ENCODE measurements at places on chromosomes 16 and 17. TPM values are rescaled to one million over a fixed set of nuclear protein-coding genes. Genes with fewer than 3 reads are reported as not detected.

GRCh38 chr17:78680436-78680835, 101.6 kb downstream of the CYTH1 start:
- H3K36me3 ChIP-seq = peaks cover 11% of the 10 kb centered on the region
- H3K27ac ChIP-seq = no peak overlapping the region
- no peaks in the 10 kb centered on the region for H3K27me3 ChIP-seq
- DNase-seq = no peak
- H3K4me1 ChIP-seq = peaks cover 10% of the 10 kb centered on the region
- H3K4me3 ChIP-seq = no peak overlapping the region

DNA sequence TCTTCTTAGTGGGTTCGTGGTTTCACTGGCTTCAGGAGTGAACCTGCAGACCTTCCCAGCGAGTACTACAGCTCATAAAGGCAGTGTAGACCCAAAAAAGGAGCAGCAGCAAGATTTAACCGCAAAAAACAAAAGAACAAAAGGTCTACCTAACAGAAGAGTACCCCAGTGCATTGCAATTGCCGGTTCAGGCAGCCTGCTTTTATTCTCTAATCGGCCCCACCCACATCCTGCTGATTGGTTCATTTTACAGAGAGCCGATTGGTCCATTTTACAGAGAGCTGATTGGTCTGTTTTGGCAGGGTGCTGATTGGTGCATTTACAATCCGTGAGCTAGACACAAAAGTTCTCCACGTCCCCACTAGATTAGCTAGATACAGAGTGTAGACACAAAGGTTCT, 2.0 kb upstream of the ARRB2 start:
- peaks cover 13% of the 10 kb centered on the region for H3K4me1 ChIP-seq
- no peak overlapping the region for H3K27ac ChIP-seq
- no peaks in the 10 kb centered on the region for H3K27me3 ChIP-seq
- no peak for DNase-seq
- peak overlapping the region; percentile 71 for H3K4me3 ChIP-seq
- H3K36me3 ChIP-seq = no peaks in the 10 kb centered on the region

DNA sequence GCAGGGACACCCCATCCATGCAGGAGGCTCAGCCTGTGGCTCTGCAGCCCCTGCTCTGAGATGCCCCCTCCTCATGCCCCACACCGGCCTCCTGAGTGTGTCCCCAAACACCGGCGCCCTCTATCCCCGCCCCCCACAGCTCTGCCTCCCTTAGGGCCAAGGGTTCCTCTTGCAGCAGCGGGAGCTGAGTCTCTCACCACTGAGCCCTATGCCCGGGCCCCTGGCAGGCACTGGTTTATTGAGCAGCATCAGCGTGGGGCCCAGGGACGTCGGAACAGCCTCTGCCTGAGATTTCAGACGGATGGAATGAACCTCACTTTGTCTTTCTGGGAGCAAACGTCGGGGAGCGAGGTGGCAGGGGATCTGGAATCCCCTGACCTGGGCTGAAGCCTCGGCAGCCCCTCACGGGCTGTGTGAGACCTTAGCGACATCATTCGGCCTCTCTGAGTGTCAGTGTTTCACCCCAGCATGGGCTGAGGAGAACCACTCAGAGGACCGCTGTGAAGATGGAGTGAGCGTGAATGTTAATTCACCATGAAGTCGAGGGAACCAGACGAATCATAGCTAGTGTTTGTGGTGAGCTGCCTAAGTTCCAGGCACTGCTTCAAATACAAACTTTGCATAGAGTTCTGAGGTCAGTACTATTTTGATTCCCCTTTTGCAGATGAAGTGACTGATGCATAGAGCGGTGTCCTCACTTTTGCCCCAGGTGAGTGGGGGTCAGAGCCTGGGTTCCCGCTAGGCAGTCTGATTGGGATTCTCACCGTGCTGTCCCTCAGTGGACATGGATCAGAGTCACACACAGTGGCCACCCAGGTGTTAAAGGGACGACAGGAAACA, 5.3 kb upstream of the C16orf74 start:
- peaks cover 46% of the 10 kb centered on the region for H3K27me3 ChIP-seq
- H3K36me3 ChIP-seq = no peaks in the 10 kb centered on the region
- DNase-seq = no peak
- H3K4me1 ChIP-seq = peaks cover 9% of the 10 kb centered on the region
- no peak overlapping the region for H3K4me3 ChIP-seq

- peaks cover 8% of the 10 kb centered on the region for H3K36me3 ChIP-seq
- peak within 1 kb of the TSS; percentile 78 for H3K4me3 ChIP-seq
- H3K4me1 ChIP-seq = peaks cover 4% of the 10 kb centered on the region
- no peak within 1 kb of the TSS for H3K27ac ChIP-seq
Measured at GRCh38 chr17:49132699-49133364, at the start of gene B4GALNT2. TSS of gene B4GALNT2 (plus strand) at chr17:49132769. CDS start at chr17:49132793, 24 bp downstream.

DNA sequence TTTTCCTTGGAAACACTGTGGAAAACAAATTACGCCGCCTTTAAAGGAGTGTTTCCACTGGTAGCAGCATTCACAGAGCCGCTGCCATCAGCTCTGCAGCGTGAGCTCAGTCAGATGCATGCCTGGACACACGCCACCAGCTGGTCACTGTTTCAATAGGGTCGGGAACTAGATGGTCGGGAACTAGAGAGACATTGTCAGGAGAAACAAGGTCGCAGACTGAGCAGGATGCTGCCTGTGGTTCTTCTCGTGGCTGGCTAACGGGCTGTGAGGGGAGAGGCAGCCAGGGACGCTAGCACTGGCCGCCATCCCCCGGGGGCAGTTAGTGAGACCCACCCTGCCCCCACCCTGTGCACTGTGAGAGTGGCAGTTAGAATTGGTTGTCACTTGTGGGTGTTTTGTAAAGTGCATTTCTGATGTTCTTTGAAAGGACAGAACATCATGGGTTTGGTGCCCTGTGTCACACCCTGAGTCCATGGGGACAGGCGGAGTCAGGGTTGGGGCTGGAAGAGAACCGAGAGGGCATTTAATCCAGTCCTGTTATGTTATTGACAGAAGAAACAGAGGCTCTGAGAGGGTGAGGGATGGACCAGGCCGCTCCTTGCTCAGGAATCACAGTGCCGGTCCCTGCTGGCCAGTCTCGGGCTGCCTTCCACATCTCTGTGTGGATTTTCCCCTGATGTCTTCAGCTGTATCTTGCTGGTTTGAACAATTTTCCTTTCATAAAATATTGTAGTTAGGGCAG, 86.3 kb downstream of the SPECC1 start:
- no peak for DNase-seq
- peaks cover 33% of the 10 kb centered on the region for H3K4me1 ChIP-seq
- H3K27me3 ChIP-seq = peaks cover 3% of the 10 kb centered on the region
- H3K36me3 ChIP-seq = no peaks in the 10 kb centered on the region

DNA sequence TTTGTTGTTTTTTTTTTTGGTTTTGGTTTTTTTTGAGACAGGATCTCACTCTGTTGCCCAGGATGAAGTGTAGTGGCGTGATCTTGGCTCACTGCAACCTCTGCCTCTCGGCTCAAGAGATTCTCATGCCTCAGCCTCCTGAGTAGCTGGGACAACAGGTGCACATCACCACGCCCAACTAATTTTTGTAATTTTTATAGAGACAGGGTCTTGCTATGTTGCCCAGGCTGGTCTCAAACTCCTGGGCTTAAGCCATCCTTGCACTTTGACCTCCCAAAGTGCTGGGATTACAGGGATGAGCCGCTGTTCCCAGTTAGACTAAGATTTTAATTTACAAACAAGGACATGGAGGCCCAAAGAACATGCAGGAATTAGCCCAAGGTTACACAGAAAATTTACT, 91.8 kb upstream of the NOL11 start:
- no peak overlapping the region for H3K27ac ChIP-seq
- no peaks in the 10 kb centered on the region for H3K36me3 ChIP-seq
- no peak overlapping the region for H3K4me3 ChIP-seq
- peaks cover 3% of the 10 kb centered on the region for H3K4me1 ChIP-seq
- no peak for DNase-seq

DNA sequence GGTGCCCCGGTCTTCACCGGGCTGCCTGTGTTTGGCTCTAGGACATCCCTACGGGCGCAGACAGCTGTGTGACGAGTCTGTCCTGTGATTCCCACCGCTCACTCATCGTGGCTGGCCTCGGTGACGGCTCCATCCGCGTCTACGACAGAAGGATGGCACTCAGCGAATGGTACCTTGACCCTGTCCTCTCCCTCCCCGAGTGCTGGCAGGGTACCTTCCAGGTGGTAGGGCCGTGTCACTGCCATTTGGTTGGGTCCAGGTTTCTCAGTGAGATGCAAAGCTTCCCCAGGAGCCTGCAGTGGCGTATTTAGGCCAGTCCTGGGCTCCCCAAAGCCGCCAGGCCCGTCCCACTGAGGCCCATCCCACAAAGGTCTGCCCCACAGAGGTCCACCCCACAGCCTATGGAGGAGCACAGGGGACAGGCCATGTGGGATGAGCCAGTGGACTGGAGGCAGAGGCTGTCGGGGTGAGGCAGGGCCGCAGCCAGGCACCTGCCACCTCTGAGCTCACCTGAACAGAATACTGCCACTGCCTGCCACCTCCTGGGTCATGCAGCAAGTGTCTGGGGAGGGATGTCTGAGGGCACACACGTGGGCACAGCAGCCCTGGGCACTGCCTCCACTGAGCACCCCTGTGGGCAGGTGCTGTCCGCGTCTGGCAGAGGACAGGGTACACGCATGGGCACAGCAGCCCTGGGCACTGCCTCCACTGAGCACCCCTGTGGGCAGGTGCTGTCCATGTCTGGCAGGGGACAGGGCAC, 31.4 kb upstream of the CHMP6 start:
- no peaks in the 10 kb centered on the region for H3K27me3 ChIP-seq
- peaks cover 2% of the 10 kb centered on the region for H3K36me3 ChIP-seq
- H3K4me3 ChIP-seq = no peak overlapping the region
- no peak for DNase-seq
- H3K4me1 ChIP-seq = no peaks in the 10 kb centered on the region

GRCh38 chr16:72270531-72270930, 98.6 kb upstream of the PMFBP1 start:
- no peak overlapping the region for H3K27ac ChIP-seq
- H3K4me1 ChIP-seq = peaks cover 5% of the 10 kb centered on the region
- no peaks in the 10 kb centered on the region for H3K36me3 ChIP-seq
- H3K27me3 ChIP-seq = no peaks in the 10 kb centered on the region
- H3K4me3 ChIP-seq = no peak overlapping the region

GRCh38 chr17:40316571-40317344, 7.8 kb downstream of the RARA start:
- H3K27me3 ChIP-seq = no peaks in the 10 kb centered on the region
- no peaks in the 10 kb centered on the region for H3K36me3 ChIP-seq
- peaks cover 73% of the 10 kb centered on the region for H3K4me1 ChIP-seq
- peak overlapping the region; percentile 95 for H3K27ac ChIP-seq
- DNase-seq = no peak

GRCh38 chr16:87963400-87963799, 12.2 kb downstream of the BANP start:
- DNase-seq = no peak
- H3K36me3 ChIP-seq = peaks cover 12% of the 10 kb centered on the region
- H3K4me3 ChIP-seq = no peak overlapping the region
- H3K27ac ChIP-seq = peak overlapping the region; percentile 57

Gene TMC8
- 0.85 TPM for total RNA-seq

Gene ALDH3A1
- 0.77 TPM for total RNA-seq

Gene TAC4
- not detected for total RNA-seq

Gene DNAI2
- 0.87 TPM for total RNA-seq

Gene PRSS27
- total RNA-seq = 19.0 TPM

Gene ITGB4
- total RNA-seq = 26.4 TPM

Gene ABI3
- 0.31 TPM for total RNA-seq

Gene TP53TG3D
- total RNA-seq = not detected
